Esophagus muscularis mucosa (tissue), 4 donors: ENCODE measurements at places on chromosomes 12 and 14.

GRCh38 chr14:96484399-96484798, 17.8 kb upstream of the PAPOLA start:
- no peak for DNase-seq

GRCh38 chr12:85029456-85029855, 6.6 kb downstream of the TSPAN19 start:
- DNase-seq = no peak

- DNase-seq = no peak
These were observed 7.6 kb downstream of the SLC38A2 start for GRCh38 chr12:46364777-46365580.

GRCh38 chr12:105076098-105076497, 8.2 kb downstream of the ALDH1L2 start:
- DNase-seq = no peak

- no peak for DNase-seq
These were observed 40.3 kb upstream of the ANKS1B start for GRCh38 chr12:100024974-100025555.

DNA sequence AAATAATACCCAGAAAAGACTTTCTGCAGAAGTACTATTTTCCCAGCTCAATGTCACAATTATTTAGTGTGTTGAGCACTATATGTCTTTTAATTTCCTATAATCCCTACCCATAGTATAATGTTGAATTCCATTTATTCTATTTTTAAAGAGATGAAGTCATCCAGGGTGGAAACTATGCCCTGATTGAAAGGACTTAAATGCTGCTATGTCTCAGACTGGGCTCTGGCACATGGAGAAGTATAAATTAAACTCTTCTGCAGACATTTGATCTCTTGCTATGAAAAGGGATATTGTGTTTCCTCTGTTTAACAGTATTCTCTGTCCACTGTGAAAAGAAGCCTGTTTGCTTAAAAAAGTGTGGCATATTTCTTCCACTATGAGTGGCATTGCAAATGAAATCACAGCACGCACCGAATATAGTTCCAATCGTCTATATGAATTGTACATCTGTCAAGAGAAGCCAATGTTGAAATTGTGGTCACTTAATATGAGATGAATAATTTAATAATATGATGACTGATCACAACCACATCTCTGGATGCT, 192.3 kb downstream of the BCAT1 start:
- no peak for DNase-seq

GRCh38 chr14:104595911-104596450, 8.6 kb downstream of the TMEM179 start:
- no peak for DNase-seq

GRCh38 chr14:103052407-103052806, 4.9 kb downstream of the CDC42BPB start:
- no peak for DNase-seq

GRCh38 chr14:77124345-77125280, 17.0 kb downstream of the ZDHHC22 start:
- DNase-seq = no peak

GRCh38 chr14:68534276-68534675, 258.6 kb downstream of the ZFP36L1 start:
- DNase-seq = no peak

GRCh38 chr12:54565310-54565985, 16.0 kb downstream of the PDE1B start:
- DNase-seq = no peak

DNA sequence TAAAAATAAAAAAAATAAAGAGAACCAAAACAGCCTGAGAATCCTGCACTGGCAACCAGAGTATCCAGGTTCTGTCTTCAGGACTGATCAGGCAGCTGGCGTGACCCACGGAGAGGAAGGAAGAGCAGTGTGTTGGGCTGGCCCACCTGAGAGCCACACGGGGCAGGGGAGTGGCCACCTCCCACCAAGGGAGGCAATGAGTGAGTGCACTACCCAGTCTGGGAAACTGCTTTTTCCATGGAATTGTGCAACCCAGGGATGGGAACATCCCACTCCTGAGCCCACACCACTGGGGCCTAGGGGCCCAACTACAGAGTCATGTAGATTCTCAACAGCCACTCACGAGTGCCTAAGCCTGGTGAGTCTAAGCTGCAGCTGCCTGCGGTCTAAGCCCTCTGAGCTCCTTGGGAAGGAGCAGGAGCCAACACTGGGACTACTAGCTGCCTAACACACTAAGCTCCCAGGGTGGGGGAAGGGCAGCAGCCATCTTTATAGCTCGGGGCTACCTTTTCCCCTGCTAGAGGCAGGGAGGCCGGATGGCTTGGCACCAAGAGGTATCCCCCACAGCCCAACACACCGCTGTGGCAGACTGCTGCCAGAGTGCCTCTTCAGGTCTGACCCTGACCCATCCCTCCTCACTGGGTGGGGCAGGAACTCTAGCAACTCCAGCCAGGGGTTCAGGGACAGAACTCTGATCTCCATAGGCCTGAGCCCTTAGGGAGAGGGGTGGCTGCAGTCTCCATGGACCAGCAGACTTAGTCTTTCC, 610.9 kb downstream of the RERGL start:
- no peak for DNase-seq

GRCh38 chr14:81311141-81311540, 89.0 kb downstream of the STON2 start:
- DNase-seq = no peak

- no peak for DNase-seq
These were observed 105.1 kb downstream of the NDUFA12 start for GRCh38 chr12:94898388-94898787.
